ENCODE measurements at places on chromosomes 11 and 22.

DNA sequence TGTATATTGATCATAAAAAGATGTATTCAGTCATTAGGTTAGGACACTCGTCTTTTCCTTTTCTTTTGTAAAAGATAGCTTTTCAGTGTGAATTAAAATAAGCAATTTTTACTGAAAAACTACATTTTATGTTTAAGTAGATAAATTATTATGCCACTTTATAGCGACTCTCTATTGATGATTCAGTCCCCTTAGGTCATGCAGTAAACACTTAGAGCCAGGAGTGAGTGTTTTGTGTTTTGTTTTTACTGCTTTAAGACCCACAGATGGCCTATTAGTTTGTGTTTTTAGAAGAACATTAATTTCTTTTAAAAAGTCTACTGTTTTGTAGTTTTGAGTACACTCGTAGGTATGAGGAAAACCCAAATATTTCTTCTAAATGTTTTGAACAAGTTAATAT is 86.6 kb downstream of the YAP1 start:
- no peak for DNase-seq

GRCh38 chr11:18332302-18332701 is 9.9 kb downstream of the GTF2H1 start:
- no peak for DNase-seq

DNA sequence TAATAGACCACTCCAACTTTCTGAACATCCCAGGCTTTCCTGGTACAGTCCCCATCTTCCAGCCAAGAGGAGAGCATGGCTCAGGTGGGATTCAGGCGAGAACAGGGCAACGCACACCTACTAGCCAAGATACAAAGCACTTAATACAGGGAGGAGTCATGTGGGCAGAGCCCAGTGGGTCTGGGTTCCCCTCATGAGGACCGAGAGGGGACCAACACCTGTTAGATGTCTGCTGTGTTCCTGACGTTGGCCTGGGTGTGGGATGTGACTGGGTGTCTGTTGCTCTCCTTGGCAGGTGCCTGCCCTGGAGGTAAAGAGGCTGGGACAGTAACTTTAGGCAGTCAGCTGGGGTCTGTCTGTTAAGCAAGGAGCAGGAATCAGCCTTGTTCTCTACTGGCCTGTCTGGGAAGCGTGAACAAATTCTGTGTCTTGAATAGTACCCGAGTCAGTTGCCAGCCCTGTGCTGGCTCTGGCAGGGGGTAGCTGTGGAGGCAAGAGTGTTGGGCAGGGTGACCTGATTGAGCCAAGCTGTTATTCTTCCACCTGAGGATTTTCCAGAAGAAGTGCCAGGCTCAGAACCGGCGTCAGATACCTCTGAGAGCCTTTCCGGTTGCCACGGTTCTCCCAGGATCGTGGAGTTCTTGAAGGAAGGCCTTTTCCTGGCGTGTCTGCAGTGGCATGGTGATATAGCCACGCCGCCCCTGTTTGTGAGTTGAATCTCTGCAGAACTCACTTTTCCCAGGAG is 56.3 kb downstream of the BCR start:
- DNase-seq = no peak

DNA sequence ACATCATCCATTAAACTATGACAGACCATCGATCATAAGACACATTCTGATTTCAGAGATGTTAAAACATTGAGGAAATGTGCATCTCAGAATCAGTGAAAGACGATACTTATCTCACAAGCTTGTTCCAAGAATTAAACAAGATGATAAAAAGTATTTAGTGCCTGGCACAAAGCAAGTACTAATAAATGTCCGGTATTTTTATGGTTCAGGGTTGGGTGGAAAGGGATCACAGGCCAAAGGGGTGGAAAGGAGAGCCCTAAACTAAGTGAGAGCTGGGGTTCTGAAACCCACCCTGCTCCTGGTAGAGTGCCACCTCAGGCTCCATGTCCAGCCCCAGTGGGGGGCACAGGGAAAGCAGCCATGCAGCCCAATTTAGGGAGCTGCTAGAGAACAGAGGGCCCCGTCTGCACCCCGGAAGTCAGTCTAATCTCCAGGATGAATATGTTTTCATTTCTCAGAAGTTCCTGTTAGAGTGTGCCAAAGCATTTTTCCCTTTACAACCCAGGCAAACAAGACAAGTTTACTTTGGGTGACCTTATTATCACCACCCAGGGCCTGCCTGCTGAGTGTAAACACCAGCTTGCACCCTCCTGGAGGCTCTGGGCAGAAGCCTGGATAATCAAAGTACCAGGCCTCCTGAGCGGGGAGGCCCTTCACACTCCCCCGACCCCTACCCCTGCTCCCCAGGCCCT is 3.8 kb upstream of the CREB3L1 start:
- DNase-seq = no peak

DNA sequence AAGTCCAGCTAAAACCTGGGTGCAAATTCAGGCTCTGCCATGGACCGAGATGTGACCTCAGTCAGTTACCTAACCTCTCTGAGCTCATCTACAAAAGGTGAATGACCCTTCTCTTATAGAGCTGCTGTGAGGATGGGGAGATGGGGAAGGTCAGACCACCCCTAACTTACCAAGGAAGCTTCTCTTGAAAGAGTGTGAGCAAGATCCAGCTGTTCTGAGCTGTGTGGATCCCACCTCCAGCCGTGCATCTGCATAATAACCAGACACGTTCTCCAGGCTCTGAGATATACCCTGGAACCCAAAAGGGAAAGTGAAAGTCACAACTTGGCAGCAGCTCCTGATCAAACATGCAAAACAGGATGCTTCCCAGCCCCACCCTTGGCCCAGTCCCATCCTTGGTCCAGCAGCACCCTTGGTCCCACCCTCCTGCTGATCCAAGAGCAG is at the start of gene APOL3:
Gene APOL3 (minus strand): TSS at position 257 of the 444 bp plus-strand sequence. CDS start 11,700 bp downstream, outside the sequence.
- DNase-seq = no peak

GRCh38 chr11:93216511-93217101 is 18.8 kb upstream of the SLC36A4 start:
- DNase-seq = no peak
